ENCODE measurements at places on chromosomes 12 and 14. TPM values are rescaled to one million over a fixed set of nuclear protein-coding genes. Genes with fewer than 3 reads are reported as not detected.

The TAS2R46 gene
- total RNA-seq: not detected

The P2RX2 gene
- not detected for total RNA-seq

The GYS2 gene
- not detected for total RNA-seq

The KIF5A gene
- 0.19 TPM for total RNA-seq

The MAP3K9 gene
- 6.1 TPM for total RNA-seq

The B3GNT4 gene
- total RNA-seq: 0.55 TPM

The DPY19L2 gene
- total RNA-seq: 1.5 TPM

The GUCY2C gene
- total RNA-seq: not detected

The SLC25A47 gene
- total RNA-seq: not detected

The RPL10L gene
- total RNA-seq: not detected

The GLIPR1L1 gene
- total RNA-seq: not detected

The TAS2R50 gene
- total RNA-seq: not detected

The LUM gene
- total RNA-seq: not detected

The CMTM5 gene
- total RNA-seq: not detected

The COCH gene
- 27.1 TPM for total RNA-seq

The NID2 gene
- 13.8 TPM for total RNA-seq

The KRT77 gene
- total RNA-seq: not detected

The PIK3C2G gene
- total RNA-seq: not detected

The ADGRD1 gene
- total RNA-seq: 0.45 TPM

The SBNO1 gene
- total RNA-seq: 24.6 TPM
